ENCODE measurements at places on chromosomes 2 and 18.

DNA sequence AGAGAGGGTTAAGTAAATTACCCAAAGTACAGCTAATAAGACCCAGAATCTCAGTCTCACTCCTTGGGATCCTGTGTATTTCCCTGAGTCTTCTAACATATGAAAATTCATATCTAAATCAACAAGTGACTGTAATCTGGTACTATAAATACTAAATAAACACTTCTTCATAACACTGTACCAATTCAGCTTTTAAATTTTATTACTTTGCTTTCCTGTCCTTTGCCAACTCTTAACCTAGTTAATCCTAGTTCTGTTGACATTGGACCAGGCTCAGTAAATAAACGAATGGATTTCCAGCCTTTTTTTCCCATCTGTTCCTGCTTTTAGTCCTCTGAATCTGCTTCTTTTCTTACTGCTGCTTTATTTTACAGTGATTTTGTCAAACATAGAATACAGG lies 13.8 kb downstream of the MRPL35 start:
- no peak for DNase-seq

- no peak for DNase-seq
Measured at GRCh38 chr18:27014841-27015240, 149.3 kb upstream of the AQP4 start.

- DNase-seq = no peak
Measured at GRCh38 chr2:190626641-190627210, 22.2 kb upstream of the NAB1 start.

GRCh38 chr2:128178650-128179460 lies 87.9 kb downstream of the UGGT1 start:
- DNase-seq = peak; percentile 83

- no peak for DNase-seq
Measured at GRCh38 chr18:26763446-26764110, 101.9 kb downstream of the AQP4 start.

GRCh38 chr2:166867874-166868514 lies 20.3 kb upstream of the XIRP2 start:
- peak; percentile 54 for DNase-seq

DNA sequence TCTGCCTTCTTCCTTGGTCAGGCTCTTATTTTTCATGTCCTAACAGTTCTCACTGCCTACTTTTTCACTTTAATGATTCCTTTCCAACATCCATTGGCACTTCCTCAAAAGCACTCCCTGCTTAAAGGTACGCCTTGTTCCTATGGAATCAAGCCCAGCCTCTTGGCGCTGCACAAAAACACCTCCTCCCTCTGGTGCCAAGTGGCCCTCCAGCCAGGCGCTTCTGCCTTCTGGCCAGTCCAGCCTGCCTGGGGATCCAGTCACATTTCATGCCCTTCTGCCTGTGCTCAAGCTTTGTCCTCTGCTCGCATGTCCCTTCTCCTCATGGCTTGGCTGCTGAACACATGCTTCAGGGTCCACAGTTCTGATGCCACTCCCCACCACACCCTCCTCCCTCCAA lies 6.3 kb downstream of the TPRKB start:
- DNase-seq = no peak

GRCh38 chr2:76984359-76984758 lies 537.8 kb downstream of the LRRTM4 start:
- DNase-seq = peak; percentile 46

- no peak for DNase-seq
Measured at GRCh38 chr2:37648331-37649011, 23.0 kb downstream of the CDC42EP3 start.

DNA sequence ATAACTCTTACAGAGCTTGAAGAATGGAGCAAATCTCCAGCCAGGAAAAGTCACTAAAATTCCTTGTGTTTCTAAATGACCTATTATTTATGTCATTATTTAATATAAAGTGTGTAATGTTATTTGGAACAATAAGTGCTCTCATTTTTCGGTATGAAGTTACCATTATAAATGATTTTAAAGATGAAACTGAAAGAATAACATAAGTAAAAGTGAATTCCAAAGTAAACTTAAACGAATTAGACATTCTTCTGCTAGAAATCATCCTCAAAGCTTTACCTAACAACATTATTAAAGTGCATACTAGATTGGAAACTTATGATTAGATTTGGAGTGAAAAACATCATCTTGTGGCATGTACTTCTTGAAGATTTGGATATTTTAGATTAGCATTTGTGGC lies 897.2 kb upstream of the CDH2 start:
- DNase-seq = no peak

DNA sequence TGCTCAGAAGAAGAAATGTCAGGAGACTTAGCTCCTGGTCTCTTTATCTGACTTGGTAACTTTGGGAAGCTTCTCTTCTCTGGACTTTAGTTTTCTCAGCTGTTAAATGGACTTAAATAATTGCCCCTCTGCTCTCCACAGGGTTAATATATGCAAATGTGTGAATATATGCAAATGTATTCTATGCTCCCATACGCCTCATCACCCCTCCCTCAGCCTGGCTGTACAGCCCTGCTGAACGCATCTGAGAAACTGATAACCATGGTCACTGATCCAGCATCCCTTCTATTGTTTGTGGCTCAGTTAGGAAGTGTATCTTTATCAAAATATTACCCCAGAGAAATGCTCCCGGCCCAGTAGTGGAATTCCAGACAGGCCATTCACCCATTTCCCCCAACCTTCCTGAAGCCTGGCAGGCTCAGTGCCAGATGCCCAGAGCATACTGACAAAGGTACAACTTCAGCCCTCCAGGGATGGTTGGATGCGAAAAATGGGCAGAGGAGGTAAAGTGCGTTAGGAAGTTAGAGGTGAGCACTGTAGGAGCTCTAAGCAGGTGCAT lies 103.4 kb downstream of the DYSF start:
- no peak for DNase-seq

DNA sequence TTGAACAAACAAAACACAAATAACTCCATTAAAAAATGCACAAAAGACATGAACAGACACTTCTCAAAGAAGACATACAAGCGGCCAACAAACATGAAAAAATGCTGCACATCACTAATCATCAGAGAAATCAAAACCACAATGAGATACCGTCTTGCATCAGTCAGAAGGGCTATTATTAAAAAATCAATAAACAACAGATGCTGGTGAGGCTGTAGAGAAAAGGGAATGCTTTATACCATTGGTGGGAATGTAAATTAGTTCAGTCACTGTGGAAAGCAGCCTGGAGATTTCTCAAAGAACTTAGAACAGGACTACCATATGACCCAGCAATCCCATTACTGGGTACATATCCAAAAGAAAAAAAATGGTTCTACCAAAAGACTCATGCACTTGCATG lies 37.8 kb downstream of the GPR155 start:
- no peak for DNase-seq

DNA sequence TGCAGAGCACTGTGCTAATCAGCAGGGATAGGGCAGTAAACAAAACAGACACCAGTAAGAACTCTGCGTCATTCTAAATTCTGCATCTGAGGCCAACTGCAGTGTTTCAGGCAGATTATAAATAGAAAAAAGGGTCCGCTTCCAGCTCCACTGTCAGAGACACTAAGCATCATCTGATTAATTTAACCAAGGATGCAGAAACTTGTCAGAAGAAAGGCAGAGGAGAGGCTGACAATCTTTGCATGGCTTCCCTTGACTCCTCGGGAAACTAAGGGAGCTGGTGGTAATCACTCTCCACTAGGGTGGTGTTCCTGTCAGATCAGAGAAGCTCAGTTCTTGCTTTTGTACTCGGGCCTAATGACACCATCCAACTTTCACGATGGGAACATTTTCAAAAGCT lies 123.5 kb downstream of the DNAH6 start:
- DNase-seq = no peak

GRCh38 chr2:101762451-101763171 lies 65.1 kb downstream of the MAP4K4 start:
- peak; percentile 62 for DNase-seq

DNA sequence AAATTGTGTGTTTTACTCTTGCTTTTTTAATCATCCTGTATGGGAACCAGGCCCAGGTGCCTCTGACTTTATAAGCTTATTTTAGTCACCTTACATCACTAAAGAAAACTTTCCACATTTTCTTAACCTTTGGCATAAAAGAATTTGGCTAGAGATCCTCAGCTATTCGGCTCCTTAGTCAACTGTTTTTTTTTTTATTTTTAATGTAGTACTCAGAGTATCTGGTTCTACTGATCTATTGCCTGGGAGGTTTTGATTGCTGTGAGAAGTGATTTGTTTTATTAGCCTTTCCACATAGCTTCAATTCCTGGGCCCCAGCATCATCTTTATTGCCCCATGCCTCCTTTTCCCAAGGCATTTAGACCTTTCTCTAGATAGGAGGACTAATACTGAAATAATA lies 121.0 kb downstream of the MYO1B start:
- DNase-seq = no peak

DNA sequence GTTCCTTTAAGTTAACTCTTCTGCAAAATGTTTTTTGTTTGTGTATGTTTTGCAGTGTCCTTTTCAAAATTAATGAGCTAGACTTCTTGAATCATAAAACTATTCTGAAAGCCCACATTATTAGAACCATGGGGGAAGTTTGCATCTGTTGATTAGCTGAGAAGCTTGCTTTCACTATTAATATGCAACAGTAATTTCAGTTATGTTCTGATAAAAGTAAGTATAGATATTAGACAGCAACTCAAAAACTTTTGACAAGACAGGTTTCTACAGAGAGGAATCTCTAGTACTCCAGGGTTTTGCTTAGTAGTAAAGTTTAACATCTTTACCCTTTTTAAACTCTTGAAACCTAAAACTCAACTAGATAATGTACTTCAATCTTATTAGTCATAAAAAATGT lies 147.8 kb downstream of the UBE2E3 start:
- no peak for DNase-seq

DNA sequence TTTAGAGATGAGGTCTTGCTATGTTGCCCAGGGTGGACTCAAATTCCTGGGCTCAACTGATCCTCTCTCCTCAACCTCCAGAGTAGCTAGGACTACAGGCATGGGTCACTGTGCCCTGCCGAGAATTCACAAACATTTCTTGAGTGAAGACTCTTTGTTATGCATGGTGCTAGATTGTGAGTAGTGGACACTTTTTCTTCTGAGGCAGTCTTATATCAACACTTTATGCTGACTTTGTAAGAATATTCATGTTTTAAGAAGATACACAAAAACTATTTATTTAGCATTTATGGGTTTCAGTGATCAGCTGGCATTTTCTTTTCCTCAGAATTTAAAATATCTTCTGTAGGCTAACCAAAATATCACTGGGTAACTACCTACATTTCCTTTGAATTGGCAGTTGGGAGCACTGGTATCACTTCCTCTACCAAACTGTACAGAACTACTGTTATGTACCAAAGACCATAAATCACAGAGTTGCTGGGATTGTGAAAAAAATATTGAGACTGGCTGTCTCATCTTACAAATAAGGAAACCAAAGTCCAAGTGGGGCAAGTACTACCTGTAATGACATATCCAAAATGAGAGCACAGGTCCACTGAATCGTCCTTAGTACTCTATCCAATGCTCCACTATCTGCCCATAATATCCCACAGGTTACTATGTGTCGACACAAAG lies 34.0 kb downstream of the DOCK10 start:
- DNase-seq = no peak

DNA sequence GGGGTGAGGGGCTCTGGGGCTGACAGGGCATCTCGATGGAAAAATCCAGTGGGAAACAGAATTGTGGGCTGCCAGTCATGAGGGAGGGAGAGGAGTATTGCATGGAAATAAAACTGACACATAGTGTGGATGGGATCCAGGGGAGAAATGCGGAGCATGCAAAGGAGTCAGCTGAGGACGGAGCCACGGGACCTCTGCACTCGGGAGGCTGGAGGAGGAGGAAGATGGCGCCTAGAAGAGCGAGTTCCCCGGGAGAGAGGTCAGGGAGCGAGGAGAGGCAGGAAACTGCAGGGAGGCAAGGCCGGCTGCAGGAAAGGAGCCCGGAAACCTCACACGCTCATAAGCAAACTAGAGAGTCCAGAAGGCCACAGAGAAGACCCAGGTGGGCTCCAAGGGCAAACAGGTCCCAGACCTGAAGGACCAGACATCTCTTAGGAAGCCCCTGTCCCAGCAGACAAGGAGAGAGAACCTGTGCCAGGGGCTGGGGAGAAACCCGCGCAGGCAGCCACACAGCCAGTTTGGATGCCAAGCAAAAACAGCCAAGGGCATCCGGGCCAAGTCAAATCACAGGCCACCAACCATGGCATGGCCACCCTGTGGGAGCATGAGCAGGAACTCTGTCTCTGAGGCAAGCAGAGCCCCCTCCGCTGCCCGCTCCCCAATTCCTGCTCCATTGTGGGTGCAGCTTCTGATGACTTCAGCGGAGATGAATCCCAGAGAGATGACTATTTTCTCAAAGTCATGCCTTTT lies 218.8 kb upstream of the ID2 start:
- no peak for DNase-seq

- DNase-seq = no peak
Measured at GRCh38 chr2:187985923-187986322, 305.8 kb upstream of the GULP1 start.

- no peak for DNase-seq
Measured at GRCh38 chr18:25062720-25063119, 289.2 kb downstream of the ZNF521 start.

DNA sequence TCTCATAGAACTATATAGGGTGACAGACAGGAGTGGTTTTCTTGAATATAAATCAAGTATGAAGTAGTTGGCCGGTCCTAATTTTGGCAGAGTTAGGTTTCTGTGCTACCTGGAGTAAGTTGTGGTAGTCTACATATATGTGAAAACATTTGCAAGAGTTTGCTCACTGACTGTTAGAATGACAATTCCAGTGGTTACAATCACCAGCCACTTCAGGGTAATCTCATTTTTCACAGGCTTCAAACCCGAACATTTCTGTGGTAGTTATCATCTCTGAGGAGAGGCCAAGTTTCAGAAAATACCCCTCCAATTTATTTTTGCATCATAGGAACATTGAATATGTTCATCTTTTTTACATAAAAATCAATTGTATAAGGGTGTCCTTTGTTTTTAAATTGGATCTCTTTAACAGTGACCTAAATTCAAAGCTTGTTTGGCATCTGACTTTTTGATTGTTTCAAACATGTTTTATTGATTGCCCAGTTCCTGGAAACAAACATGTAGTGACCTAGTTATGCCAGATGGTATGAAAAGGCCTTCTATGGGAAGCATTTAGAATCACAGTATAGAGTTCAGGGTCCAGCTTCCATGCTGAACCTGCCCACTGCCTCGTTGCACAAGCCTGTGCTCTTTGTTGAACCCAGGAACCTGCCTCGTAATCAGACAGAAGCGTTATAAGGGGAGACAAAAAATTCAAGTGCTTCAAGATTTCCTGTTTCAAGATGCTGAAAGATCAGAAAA lies 250.6 kb downstream of the LTBP1 start:
- no peak for DNase-seq

GRCh38 chr2:126359494-126359893 lies 296.5 kb upstream of the GYPC start:
- DNase-seq = no peak

DNA sequence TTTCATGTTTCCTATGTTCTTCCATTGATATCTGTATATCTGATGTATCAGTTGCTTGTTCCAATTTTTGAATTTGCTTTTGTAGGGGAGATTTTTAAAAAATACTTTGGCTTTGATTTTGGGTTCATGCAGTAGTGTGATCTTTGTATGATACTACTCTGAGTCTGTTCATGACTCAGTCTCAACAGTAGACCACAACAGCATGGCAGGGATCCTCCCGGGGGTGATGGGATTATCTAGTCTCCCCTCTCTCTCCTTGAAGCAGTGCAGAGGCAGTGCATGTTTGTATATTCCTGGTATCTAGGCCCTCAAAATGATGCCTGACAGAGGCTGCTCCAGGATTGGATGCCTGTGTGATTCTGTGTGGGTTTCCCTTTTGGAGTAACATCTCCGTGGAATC lies 55.3 kb downstream of the G6PC2 start:
- no peak for DNase-seq

- no peak for DNase-seq
Measured at GRCh38 chr2:179106676-179107428, 56.9 kb upstream of the CCDC141 start.

Measured in endodermal cell (in vitro differentiated cells).